ENCODE measurements at places on chromosomes 12 and 14.

DNA sequence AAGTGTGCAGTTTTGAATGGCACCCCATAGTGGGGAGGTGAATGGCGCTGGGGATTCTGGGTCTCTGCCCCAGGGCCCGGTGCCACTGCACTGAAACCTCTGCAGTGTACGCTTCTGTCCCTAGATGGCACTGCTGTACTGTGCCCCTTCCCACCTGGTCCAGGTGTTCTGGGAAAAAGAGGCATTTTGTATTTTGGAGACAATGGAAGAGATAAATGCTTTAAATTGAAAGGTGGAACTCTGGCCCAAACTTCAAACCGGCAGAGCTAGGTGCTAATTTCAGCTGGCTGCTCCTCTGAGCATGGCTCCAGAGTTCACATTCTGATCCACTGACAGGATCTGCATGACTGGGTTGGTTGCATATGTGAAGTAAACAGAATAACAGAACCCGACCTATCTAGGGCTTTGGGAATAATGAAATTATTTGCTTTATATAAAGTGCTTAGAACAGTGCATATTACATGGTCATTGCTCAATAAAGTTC is 52.2 kb downstream of the KRT80 start:
- DNase-seq, result peak; percentile 77
- H3K4me1 ChIP-seq, result peaks cover 30% of the 10 kb centered on the region
- H3K27me3 ChIP-seq, result no peaks in the 10 kb centered on the region
- no peaks in the 10 kb centered on the region for H3K36me3 ChIP-seq
- 0 out of 2 replicates have a peak overlapping the region, but pooled peaks have one; percentile 35 for H3K27ac ChIP-seq

- H3K27me3 ChIP-seq, result no peaks in the 10 kb centered on the region
- peaks cover 33% of the 10 kb centered on the region for H3K4me1 ChIP-seq
- H3K4me3 ChIP-seq, result no peak overlapping the region
- no peak overlapping the region for H3K27ac ChIP-seq
Measured at GRCh38 chr12:5511644-5512600, 80.0 kb downstream of the NTF3 start.

DNA sequence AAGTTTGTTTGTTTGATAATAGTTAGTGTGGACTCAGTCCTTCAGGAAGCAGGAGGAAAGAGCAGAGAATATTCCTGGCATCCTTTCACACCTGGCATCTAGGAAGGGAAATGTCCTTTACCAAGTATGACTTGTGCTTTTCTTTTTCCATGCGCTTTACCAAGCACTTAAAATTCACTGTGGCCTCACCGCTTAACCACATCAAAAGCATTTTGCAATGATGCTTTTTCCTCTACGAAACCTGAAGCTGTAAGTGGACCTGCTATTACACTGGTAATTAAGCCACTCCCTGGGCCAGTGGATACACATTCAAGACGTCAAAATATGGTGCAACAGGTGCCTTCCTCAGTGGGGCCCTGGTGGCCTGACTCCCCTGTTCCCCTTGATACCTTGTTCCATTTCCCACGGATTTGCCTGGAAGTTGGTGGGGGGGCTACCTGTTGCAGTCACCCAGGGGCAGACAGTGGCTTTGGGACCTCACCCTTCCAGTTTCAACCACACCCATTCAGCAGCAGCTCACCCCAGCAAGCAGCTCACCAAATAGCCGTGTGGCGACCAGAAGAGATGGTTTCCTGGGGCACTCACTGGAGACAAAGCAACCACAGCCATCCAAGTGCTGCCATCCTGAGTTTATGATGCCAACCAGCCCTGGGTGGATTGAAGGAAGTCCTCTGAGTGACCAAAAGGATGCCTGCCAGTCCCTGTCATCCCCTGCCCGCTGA is 14.2 kb upstream of the FZD10 start:
- H3K27me3 ChIP-seq, result peaks cover 10% of the 10 kb centered on the region
- H3K4me3 ChIP-seq, result no peak overlapping the region
- 0 out of 2 replicates have a peak, but pooled peaks cover 2% of the 10 kb centered on the region for H3K4me1 ChIP-seq

DNA sequence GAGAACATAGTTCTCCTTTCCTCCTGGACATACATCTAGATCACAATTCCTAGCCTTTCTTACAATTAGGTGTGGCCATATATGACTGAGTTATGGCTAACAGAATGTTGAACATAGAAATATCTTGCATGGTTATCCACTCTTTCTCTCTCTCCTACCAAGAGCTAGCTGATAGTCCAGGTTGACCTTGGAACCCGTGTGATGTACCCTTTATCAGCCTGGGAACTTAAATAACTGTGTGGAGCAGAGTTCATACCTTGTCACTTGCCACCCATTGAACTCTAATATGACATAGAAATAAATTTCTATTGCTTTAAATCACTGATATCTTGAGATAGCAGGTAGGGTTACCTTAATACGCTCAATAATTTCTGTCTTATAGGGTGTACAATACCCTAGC is 115.9 kb downstream of the TPH2 start:
- no peak overlapping the region for H3K27ac ChIP-seq
- H3K4me3 ChIP-seq, result no peak overlapping the region
- DNase-seq, result no peak
- no peaks in the 10 kb centered on the region for H3K27me3 ChIP-seq
- no peaks in the 10 kb centered on the region for H3K4me1 ChIP-seq
- no peaks in the 10 kb centered on the region for H3K36me3 ChIP-seq

DNA sequence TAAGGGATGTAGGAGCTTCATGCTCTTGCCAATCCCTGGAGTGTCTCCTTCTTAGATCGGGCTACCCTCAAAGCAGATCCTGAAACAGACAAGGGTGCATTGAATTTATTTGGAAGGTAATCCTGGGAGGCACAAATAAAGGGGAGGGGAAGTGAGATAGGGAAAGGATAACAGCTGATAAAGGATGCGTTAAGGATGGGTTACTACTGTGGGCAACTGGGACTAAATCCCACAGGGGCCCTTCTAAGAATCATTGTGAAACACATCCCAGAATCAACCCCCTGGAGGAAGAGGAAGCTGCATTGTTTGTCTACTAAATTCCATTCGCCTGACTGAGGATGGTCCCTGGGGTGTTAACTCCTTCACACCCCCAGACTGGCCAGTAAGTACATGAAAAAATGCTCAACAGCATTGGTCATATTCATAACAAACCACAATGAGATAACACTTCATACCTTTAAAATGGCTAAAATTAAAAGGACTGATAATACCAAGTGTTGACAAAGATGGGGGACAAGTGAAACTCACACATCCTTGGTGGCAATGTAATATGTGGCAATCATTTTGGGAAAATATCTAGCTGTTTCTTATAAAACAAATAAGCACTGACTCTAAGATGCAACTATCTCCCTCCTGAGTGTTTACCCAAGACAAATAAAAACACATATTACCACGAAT is 37.0 kb upstream of the CMKLR1 start:
- no peaks in the 10 kb centered on the region for H3K4me1 ChIP-seq
- DNase-seq, result no peak
- no peaks in the 10 kb centered on the region for H3K27me3 ChIP-seq
- H3K27ac ChIP-seq, result no peak overlapping the region
- peaks cover 50% of the 10 kb centered on the region for H3K36me3 ChIP-seq

GRCh38 chr14:104152246-104152575 is 13.8 kb downstream of the KIF26A start:
- no peak overlapping the region for H3K27ac ChIP-seq
- DNase-seq, result no peak
- peaks cover 19% of the 10 kb centered on the region for H3K4me1 ChIP-seq

- H3K27me3 ChIP-seq, result no peaks in the 10 kb centered on the region
- H3K4me1 ChIP-seq, result peaks cover 45% of the 10 kb centered on the region
- H3K27ac ChIP-seq, result peak overlapping the region; percentile 57
- DNase-seq, result no peak
- H3K4me3 ChIP-seq, result no peak overlapping the region
Measured at GRCh38 chr12:12521044-12521485, 41.6 kb downstream of the DUSP16 start.

- H3K36me3 ChIP-seq, result peaks cover 35% of the 10 kb centered on the region
- H3K4me3 ChIP-seq, result peak overlapping the region; percentile 71
- H3K27ac ChIP-seq, result peak overlapping the region; percentile 76
- DNase-seq, result no peak
Measured at GRCh38 chr14:22979748-22980392, 2.5 kb downstream of the AJUBA start.

GRCh38 chr12:122031342-122032216 is 9.9 kb downstream of the BCL7A start:
- H3K4me1 ChIP-seq, result peaks cover 25% of the 10 kb centered on the region
- H3K4me3 ChIP-seq, result no peak overlapping the region
- H3K27me3 ChIP-seq, result no peaks in the 10 kb centered on the region
- peak; percentile 85 for DNase-seq
- H3K36me3 ChIP-seq, result peaks cover 16% of the 10 kb centered on the region
- peak overlapping the region; percentile 70 for H3K27ac ChIP-seq

GRCh38 chr12:124737772-124738635 is 125.7 kb downstream of the SCARB1 start:
- peak overlapping the region; percentile 28 for H3K27ac ChIP-seq
- peaks cover 22% of the 10 kb centered on the region for H3K4me1 ChIP-seq
- no peak overlapping the region for H3K4me3 ChIP-seq

DNA sequence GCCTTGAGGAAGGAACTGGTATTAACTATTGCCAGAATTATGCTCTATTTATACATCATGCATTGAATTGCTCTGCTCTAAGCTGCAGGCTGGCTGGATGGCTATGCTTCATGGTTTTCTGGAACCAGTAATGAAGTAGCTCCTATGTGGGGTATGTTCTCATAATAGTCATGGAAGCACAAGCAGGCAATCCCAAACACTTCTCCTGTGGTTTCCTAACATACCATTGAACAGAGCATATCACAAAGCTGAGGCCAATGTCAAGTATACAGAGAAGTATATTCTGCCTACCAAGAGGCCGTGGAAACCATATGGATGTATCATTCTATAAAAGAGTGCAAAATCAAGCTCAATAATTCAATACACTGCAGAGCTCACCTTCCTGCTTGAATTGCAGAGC is 1752.4 kb upstream of the FLRT2 start:
- H3K4me1 ChIP-seq, result no peaks in the 10 kb centered on the region
- no peak overlapping the region for H3K4me3 ChIP-seq
- no peaks in the 10 kb centered on the region for H3K36me3 ChIP-seq

- no peak overlapping the region for H3K4me3 ChIP-seq
- no peaks in the 10 kb centered on the region for H3K4me1 ChIP-seq
- peaks cover 24% of the 10 kb centered on the region for H3K36me3 ChIP-seq
- no peak overlapping the region for H3K27ac ChIP-seq
- H3K27me3 ChIP-seq, result no peaks in the 10 kb centered on the region
Measured at GRCh38 chr12:68591734-68592418, 18.8 kb upstream of the RAP1B start.

GRCh38 chr14:71632440-71632946 is 299.7 kb upstream of the RGS6 start:
- H3K4me1 ChIP-seq, result peaks cover 10% of the 10 kb centered on the region
- H3K36me3 ChIP-seq, result peaks cover 22% of the 10 kb centered on the region
- no peaks in the 10 kb centered on the region for H3K27me3 ChIP-seq
- no peak overlapping the region for H3K4me3 ChIP-seq

DNA sequence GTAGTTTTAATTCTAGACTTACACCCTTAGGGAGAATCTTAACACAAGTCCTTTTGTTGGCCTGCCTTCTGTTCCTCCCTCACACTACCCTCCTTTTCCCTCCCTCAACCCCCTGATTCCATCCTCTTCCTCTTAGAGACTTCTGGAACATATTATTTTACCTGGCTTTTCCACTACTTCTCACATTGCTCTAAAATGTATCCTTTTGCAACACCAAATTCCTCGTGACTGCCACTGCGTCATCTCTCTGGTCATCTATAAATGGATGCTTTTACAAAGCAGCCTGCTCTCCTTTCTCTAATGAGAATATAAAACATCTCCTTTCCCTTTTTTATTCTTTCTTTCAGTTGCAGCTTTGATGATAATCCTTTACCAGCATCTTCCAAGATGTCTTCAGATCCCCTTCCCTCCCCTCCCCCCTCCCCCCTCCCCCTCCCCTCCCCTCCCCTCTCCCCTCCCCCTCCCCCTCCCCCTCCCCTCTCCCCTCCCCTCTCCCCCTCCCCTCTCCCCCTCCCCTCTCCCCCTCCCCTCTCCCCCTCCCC is 93.6 kb downstream of the DIP2B start:
- no peak overlapping the region for H3K4me3 ChIP-seq
- peaks cover 53% of the 10 kb centered on the region for H3K4me1 ChIP-seq
- no peaks in the 10 kb centered on the region for H3K27me3 ChIP-seq
- DNase-seq, result no peak
- H3K27ac ChIP-seq, result peak overlapping the region; percentile 65

- H3K4me1 ChIP-seq, result peaks cover 11% of the 10 kb centered on the region
- H3K4me3 ChIP-seq, result peak overlapping the region; percentile 49
- H3K27me3 ChIP-seq, result peaks cover 50% of the 10 kb centered on the region
- DNase-seq, result peak; percentile 70
- peaks cover 10% of the 10 kb centered on the region for H3K36me3 ChIP-seq
- no peak overlapping the region for H3K27ac ChIP-seq
Measured at GRCh38 chr14:102930138-102930752, 7.8 kb downstream of the AMN start.

DNA sequence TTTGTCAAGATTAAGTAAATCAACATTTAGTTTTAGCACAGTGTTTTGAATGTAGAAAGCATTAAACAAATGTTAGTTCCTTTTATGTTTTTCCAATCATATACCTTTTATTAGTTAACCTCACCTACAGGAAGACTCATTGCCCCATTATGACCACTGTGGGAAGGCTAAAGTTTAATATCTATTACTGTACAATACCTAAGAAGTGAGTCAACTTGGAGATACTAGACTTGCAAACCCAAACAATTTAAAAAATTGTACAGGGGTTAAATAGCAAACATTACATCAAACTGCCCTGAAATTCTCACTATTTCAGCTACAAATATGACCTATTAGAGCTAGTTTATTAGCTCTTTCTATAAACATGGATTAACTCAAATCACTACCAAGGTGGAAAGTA is 8.6 kb upstream of the G2E3 start:
- H3K27ac ChIP-seq, result no peak overlapping the region
- peaks cover 8% of the 10 kb centered on the region for H3K36me3 ChIP-seq
- peaks cover 15% of the 10 kb centered on the region for H3K4me1 ChIP-seq

DNA sequence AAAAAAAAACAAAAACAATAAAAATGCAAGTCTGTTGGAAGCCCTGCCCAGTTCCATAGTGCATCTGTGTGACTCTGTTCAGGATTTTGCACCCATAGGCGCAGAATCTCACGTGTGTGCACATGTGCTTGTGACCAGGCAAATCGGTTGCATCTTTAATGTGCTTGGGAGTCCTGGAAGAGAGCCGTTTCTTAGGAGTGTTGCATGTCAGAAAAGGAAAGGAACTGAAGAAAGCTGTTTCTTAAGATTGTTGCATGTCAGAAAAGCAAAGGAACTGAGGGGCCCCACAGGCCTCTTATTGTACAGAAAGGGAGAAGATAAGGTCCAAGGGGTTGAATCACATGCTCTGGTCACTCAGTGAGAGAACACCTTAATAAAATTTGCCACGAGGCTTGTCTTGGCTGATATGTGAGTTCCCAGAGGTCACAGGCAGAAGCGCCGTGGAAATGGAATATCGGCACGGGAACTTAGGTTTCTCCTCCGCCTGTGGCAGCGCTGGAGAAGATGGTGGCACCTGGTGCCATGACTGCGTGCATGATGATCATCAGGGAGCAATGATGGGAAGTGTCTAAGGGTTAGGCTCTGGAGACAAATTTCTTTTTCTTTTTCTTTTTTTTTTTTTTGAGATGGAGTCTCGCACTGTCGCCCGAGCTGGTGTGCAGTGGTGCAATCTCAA is 90.0 kb downstream of the LRRC74A start:
- H3K4me1 ChIP-seq, result peaks cover 62% of the 10 kb centered on the region
- no peaks in the 10 kb centered on the region for H3K27me3 ChIP-seq
- no peaks in the 10 kb centered on the region for H3K36me3 ChIP-seq
- DNase-seq, result no peak

- DNase-seq, result no peak
- H3K27me3 ChIP-seq, result no peaks in the 10 kb centered on the region
- no peaks in the 10 kb centered on the region for H3K36me3 ChIP-seq
- H3K27ac ChIP-seq, result peak overlapping the region; percentile 44
Measured at GRCh38 chr14:61602003-61602732, 93.1 kb upstream of the HIF1A start.

GRCh38 chr14:60304509-60304908 is 55.5 kb downstream of the PPM1A start:
- peaks cover 13% of the 10 kb centered on the region for H3K36me3 ChIP-seq
- no peak overlapping the region for H3K27ac ChIP-seq
- no peak overlapping the region for H3K4me3 ChIP-seq
- no peak for DNase-seq
